Gastroesophageal sphincter (tissue), 4 donors: ENCODE measurements at places on chromosomes 1 and 21. TPM values are rescaled to one million over a fixed set of nuclear protein-coding genes. Genes with fewer than 3 reads are reported as not detected.
A peak's percentile ranks its signal among the peaks of the same experiment; 100 is the strongest.

Gene CBR1
- 114 TPM for total RNA-seq

Gene WNT4
- 0.12 TPM for total RNA-seq

Gene GFI1
- total RNA-seq = 0.27 TPM

Gene GSTM5
- 9.2 TPM for total RNA-seq

Gene PYHIN1
- 2.0 TPM for total RNA-seq

Gene CADM3
- 23.4 TPM for total RNA-seq

GRCh38 chr1:39089931-39090521 lies 63.9 kb downstream of the NDUFS5 start:
- ATAC-seq = peak; percentile 27

DNA sequence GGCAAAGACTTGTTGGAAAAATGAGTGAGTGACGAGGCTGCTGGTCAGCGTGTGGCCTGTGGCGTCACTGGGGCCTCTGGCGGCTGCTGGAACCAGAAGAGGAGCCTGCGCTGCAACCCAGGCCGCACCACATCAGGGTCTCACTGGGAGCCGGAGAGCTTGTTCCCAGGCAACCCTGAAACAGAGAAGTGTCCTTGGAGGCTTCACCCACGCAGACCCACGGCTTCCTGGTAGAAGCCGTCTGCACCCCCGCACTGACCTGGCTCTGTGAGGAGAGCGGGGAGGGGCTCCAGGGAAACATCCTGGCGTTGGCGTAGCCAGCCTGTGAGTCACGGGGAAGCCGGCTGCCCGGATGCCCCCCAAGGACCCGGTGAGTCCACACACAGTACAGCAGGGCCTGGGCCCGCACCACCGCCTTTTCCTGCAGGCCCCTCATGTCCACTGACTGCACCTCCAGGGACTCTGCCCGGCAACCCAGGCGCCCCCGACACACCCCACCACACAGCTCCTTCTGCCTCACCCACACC lies 57.4 kb downstream of the COL6A1 start:
- ATAC-seq = peak; percentile 77

GRCh38 chr1:89837036-89837481 lies 16.2 kb downstream of the LRRC8D start:
- ATAC-seq = no peak

GRCh38 chr21:25421321-25422028 lies 185.8 kb downstream of the MRPL39 start:
- ATAC-seq = no peak

- no peak for ATAC-seq
Measured at GRCh38 chr1:111486431-111486830, 12.6 kb downstream of the C1orf162 start.

DNA sequence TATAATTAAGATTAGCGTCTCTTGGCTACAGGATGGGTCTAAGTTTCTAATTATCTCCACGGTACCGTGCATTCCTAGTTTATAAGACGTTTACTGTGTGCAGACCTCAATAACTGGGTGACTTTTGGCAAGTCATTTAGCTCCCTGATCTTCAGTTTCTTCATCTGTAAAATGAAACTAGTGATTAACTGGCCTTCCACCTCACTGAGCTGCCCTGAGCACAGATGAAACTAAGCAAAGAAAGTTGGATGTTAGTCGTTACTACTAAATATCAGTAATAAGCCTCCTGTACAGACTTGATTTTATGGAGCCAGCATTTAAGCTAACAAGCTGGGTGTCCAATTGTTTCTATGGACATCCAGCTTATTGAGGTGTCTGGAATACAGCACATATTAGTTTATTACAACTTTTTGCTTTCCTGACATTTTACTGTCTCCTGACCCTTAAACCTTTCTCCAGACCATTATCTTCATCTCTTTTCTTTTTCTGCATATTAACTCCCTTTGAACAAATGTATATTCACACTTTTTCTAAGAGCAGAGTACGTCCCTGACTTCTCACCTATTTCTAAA lies 1.1 kb downstream of the CR2 start:
- ATAC-seq = no peak

DNA sequence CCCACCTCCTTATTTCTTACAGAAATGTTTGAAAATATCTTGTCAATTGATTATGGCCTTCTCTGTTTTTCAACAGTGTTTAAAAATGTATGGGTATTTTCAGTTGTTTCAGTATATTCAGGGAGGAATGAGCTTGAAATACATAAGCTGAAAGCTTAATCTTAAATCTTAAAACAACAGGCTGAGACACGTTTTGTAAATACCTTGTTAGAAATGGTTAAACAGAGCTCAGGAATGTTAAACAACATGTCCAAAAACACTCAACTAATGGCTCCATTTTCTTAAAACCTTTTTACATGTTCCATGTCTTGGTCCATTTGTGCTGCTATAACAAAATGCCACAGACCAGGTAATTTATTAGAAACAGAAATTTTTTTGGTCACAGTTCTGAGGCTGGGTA lies 953.8 kb upstream of the ADGRL2 start:
- ATAC-seq = no peak

- no peak for ATAC-seq
Measured at GRCh38 chr1:28927648-28928313, 13.4 kb downstream of the EPB41 start.

GRCh38 chr1:101843160-101843559 lies 153.6 kb downstream of the OLFM3 start:
- ATAC-seq = no peak

DNA sequence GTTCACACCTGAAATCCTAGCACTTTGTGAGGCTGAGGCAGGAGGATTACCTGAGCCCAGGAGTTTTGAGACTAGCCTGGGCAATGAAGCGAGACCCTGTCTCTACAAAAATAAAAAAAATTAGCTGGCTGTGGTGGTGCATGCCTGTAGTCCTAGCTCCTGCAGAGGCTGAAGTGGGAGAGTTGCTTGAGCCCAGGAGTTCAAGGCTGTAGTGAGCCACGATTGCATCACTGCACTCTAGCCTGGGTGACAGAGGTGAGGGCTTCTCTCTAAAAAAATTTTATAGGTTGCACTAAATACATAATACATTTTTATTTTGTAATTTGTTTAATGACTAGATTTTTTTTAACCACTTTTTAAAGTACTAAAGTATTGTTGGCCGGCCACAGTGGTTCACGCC lies 6.1 kb downstream of the PARK7 start:
- no peak for ATAC-seq

- ATAC-seq = peak; percentile 23
Measured at GRCh38 chr1:6392809-6393399, 663 bp downstream of the ACOT7 start.

DNA sequence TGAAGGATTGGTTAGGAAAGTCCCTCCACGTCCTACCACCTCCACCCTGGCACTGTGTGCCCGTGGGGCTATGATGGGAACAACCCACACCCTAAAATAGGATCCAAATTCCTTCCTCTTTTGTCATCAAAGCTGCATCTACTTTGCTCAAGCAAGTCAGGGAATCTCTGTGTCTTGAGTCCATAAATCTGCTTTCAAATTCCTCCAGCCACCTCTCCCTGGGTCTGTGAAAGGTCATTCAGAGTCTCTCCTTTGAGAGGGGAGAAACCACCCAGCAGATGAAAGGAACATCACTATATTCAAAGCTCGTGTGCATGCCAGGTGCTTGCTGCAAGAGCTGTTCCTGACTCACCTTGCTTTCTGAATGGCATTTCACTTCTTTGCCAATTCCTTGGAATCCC lies 243.6 kb downstream of the TM2D1 start:
- no peak for ATAC-seq

DNA sequence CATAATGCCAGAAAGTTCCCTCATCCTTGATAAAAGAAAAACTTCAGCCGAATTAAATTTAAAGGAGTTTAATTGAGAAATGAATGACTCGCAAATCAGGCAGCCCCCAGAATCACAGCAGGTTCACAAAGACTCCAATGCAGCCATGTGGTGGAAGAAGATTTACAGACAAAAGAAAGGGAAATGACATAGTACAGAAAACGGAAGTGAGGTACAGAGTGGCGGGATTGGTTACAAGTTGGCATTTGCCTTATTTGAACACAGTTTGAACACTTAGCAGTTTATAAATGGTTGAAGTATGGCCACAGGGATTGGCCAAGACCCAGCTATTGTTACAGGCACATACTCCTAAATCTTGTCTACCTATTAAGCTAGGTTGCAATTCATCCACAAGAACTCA lies 46.6 kb downstream of the HIVEP3 start:
- no peak for ATAC-seq

DNA sequence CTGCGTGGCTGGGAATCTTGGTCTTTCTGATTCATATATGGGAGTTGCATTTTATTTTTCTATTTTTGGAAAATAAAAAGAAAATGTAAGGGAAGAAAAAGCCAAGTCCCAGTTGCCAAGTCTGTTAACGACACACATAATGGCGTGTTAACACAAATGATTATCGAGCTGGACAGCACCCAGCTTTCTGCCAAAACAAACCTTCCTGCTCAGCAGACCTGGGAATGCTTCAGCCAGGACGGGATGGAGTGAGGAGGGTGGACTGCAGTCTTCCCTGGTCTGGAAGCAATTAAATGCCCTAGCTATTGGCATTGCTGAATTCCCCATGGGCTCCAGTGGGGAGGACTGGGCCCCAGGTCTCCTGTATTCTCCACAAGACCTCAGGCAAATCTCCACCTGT lies 184.2 kb upstream of the USP24 start:
- ATAC-seq = no peak

DNA sequence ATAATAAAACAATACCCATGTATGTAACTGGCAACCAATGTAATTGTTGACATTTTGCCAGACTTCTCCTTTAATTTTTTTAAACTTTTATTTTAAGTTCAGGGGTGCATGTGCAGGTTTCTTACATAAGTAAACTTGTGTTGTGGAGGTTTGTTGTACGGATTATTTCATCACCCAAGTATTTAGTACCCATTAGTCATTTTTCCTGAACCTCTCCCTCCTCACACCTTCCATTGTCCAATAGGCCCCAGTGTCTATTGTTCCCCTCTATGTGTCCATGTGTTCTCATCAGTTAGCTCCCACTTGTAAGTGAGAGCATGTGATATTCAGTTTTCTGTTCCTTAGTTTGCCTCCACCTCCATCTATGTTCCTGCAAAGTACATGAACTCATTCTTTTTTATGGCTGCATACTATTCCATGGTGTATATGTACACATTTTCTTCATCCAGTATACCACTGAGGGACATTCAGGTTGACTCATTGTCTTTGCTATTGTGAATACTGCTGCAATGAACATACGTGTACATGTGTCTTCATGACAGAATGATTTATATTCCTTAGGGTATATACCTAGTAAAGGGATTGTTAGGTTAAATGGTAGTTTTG lies 6.7 kb downstream of the DEPDC1 start:
- ATAC-seq = no peak
